ENCODE measurements at places on chromosomes 2 and 18.

DNA sequence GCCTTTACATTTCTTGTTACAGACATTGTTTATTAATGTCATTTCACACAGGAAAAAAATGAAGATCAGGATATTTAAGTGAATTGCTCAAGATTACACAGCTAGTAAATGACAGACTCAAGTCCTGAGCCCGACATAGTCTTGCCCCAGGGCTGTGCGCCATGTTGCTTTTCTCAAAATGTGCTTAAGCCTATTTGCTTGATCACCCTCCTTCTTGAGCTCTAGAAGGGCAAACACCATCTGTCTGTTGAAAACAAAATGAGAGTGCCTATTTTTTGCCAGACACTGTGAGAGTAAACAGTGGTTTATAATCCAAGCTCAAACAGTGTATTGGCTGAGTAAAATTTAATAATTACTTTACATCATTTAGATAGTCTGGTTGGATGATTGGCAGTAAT lies 34.8 kb upstream of the HNMT start:
- DNase-seq: no peak

DNA sequence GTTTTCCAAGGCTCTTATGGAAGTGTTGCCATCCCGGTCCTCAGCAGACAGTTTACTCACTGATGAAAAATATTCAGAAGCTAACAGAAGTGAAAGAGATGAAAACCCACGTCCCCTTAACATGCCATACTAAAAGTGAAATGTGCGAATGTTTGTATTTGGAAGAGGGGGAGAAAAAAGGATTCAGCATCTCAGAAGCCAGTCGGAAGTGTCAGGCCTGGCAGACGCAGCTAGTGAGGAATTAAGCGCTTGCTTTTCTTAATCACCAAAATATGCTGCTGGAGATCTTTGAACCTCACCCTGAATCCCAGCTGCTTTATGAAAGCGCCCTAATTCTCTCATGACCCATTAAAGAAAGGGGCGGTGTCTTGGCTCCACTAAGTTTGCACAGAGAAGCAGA lies 653.7 kb downstream of the DCDC2C start:
- DNase-seq: no peak

- no peak for DNase-seq
These were observed 5.2 kb upstream of the EN1 start for GRCh38 chr2:118852605-118853128.

- DNase-seq: peak; percentile 83
These were observed 20.1 kb downstream of the SLC66A3 start for GRCh38 chr2:11175293-11175795.

DNA sequence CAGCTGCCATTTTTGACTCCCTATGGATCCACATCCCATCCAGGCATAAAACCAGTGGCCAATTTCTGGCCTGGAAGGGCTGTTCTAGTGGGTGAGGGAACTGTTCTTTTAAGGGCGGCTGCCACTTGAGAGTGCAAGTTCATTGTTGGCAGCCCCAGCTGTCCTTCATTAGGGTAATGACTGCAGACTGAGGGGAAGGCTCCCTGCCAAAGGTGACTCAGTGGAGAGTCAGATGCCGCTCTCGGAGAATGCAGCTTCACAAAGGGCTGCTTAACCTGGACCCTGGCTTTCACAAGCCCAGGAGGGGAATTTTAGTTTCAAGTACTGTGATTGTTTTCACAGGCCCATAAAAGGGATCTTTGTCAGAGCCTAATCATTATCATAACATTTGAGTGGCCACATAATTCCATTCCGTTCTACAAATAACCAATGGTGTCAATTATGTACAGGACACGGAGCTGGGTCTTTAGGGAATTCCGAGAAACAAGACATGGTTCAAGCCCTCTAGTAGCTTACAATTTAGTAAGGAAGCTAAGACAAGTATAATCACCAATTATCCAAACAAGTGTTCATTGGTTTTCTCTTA lies 235.7 kb downstream of the CDCA7 start:
- peak; percentile 41 for DNase-seq

DNA sequence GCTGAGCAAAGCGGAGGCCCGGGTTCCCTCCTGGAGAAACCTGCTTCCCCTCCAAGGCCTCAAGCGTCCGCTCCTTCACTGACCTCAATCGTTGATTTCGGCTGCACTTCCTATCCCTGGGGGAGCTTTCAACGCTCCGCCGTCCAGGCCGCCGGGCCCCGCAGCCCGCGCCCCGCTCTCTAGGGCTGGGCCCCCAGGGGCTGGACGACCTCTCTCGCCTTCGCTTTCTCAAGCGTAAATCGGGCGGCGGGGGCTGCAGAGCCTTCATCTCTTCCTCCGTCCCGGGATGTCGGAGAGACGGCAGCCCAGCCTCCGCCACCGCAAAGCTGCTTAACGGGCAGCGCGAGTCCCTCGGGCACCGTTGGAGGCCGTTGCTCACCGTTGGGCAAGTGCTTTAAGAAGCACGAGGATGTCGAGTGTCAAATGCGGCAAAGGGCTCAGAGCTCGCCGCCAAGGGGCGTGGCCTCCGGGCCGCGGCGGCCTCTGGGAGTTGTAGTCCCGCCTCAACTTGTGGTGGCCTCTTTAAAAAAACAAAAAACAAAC lies 8.5 kb downstream of the HES6 start:
- no peak for DNase-seq

GRCh38 chr18:55489034-55489986 lies 98.7 kb downstream of the TCF4 start:
- no peak for DNase-seq

DNA sequence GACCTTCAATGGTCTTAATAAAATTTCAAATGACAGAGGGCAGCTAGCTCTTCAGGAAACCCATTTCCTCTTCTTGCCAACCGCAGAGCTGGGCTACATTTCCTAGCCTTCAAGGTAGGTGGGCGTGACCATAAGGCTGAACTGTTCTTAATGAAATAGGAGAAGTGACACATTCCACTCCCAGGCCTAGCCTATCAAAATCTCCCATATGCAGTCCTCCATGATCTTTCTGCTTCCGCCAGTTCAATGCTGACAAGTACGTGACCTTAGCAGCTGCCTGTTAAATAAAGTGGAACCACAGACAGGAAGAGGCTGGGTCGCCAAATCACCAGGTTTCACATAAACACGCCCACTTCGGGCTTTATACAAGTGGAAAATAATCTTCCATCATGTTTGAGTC lies 13.2 kb downstream of the SERPINE2 start:
- DNase-seq: no peak

DNA sequence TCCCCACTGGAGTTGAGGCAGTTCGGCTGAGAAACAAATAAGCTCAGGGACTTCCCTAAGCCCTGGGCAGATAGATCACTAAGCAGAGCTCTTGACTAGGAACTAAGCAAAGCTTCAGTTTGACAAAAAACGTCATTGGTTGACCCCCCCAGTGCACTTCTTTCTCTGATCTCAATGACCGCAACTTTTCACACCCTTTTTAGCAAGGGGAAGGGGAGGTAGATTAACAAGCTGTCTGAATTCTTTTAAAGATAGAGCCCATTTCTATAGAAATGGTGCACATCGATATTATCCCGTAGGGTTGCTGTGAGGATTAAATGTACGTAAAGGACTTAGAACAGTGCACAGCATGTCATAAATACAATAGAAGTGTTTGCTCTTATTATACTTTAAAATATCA lies 42.5 kb downstream of the PIEZO2 start:
- no peak for DNase-seq

GRCh38 chr2:38653380-38653714 lies 12.6 kb upstream of the GALM start:
- DNase-seq: no peak

DNA sequence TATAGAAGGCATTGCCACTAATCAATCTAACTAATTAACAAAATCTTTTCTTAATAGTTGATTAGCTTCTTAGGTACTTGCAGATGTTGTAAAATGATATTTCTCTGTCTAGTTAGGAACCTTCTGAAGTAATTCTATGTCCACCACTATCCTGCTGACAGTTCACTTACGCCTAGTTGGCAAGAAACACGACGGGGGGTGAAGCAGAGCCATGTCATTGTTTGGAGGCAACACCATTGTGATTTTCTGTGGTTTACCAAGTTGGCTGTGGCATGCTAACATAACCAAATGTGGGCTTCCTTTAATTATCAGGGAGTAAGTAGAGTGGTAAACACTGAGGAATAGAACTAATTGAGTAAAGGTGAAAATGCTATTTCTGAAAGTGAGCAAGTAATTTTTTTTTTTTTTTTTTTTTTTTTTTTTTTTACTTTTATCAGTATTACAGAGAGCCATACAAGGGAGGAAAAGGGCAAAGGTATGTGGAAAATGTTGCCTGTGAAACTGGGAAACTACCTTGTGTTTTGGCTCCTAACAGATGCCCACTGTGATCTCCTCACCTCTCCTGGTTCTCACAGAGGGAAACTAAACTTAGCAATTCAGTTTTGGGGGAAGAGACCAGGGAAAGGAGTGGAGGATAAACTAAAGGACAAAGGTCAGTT lies 126.8 kb downstream of the MEIS1 start:
- no peak for DNase-seq

- DNase-seq: peak; percentile 49
These were observed 1.4 kb upstream of the XRCC5 start for GRCh38 chr2:216107760-216108159.

GRCh38 chr2:196927376-196928225 lies 1.1 kb upstream of the PGAP1 start:
- peak; percentile 28 for DNase-seq

GRCh38 chr2:524442-524841 lies 152.8 kb downstream of the TMEM18 start:
- DNase-seq: no peak

DNA sequence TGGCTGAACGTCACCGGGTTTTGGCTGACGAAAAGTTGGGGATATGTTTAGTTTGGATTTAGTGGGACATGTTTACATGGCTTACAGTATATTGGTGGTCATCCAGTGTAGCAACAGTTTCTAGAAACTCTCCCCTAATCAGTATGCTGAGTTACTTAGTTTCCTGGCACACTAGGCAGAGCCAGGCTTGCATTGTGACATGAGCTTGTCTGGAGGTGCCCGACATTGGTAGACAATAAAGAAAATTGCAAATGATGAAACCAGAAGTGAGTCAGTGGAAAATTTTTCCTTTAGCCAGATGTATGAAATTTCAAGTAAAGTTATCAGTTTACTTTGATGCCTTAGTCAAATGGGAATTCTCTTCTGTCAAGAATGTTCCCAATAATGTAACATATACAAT lies 276.1 kb downstream of the RDH14 start:
- DNase-seq: no peak

DNA sequence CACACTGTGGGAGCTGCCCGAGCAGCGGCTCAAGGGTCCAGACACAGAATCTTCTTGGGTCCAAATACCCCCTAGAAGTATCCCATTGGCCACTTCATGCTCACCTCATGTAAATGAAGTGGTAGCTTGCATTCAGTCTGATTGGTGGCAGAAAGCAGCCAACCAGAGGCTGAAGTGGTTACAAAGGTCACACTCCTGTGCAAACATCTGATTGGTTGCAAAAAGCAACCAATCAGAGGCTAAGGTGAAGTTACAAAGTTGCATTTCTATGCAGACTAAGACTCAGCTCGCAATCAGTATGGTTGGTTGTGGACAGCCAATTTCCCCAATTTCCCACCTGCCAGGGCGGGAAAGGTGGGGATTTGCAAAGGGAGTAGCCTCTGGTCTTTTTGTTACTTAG lies 94.3 kb downstream of the DGKD start:
- peak; percentile 57 for DNase-seq

DNA sequence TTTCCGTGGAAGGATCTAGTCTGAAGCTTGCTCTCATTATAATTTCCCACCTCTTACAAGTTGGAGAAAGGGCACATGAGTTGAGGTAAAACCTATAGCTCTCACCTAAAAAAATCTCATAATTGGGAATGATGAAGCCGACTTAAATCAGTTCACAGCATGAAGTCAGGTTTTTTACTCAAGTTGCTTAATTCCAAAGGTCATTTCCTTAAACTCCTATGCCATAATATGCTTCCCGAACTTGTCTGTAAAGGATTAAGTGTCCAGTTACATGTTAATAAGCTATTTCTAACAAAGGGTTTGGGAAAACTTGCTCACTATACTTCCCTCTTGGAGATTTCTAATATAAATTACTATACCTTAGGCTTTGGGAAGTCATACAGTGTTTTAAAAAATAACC lies 481.2 kb downstream of the NUP35 start:
- no peak for DNase-seq

DNA sequence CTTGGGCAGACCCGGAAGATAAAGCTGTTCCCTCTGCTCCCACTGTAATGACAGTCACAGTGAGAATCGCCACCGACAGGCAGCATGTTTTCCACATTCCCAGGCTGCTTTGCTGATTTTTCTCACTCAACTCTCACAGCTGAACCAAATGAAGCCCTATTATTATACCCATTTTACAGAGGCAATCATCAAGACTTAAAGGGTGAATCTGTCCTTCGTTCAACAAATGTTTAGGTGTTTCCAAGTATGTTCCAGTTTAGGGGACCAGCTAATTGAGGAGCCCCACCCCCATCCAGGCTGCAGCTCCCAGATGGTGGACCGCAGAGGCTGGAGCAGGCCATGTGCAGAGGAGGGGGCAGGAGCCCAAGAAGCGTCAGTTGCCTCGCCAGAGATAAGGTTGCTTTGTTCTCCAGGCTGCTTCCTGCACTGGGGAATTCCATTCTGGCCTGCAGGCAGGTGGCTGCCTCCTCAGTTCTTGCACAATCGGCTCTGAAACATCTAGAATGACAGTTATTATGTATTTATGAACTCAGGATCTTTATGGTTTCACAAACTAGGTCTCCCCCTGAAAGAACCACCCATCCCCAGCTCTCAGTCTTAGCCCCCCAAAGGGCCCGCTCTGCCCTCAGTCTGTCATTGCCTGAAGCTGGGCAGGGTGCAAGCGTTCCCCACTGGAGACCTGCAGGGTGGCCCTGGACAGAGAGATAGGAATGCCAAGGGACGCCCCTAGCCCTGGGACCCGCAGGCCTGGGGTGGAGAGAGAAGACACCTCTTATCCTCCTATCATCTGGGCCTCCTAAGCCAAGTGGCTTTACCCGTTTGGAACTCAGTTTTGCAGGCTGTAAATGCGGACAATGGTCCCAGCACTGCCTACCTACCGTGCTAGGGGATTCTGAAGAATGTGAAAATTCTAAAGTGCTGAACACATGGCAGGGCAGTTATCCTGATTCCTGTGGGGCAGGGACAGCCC lies 49.1 kb upstream of the MYCN start:
- DNase-seq: peak; percentile 83

DNA sequence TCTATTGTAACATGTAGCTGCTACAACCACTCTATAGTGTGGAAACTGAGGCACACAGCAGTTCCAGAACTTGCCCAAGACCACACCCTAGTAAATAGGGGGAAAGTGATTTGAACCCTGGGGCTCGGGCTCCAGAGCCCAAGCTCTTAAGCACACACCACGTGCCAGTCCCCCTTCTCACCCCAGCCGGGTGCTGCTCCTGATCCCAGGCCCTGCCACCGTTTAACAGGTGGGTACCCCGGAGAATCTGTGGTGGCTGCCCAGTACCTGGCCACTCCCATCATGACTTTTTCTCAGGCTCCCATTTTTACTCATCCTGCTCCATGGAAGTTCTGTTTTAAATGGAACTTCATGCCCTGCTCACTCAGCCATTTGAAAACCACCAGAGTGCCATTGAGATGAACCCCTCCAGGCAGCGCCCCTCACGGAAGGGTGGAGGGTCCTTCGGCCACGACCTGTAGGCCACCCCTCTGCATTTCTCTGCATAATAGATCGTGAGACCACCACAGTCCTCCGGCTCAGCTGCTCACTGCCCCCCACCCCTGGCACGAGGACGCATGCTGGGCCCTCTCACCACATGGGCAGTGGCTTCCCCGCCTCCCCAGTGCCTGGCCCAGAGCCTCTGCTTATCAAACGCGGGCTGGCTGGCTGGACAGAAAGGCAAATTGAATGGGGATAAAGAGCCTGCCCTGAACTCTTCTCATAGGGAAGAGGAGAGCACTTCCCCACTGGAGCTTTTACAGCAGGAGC lies 42.1 kb downstream of the TMEM37 start:
- no peak for DNase-seq

Measured in SK-MEL-5 (cell line).